Lung (tissue), 17 donors: ENCODE measurements at places on chromosomes 5 and 9. TPM values are rescaled to one million over a fixed set of nuclear protein-coding genes. Genes with fewer than 3 reads are reported as not detected.
A peak's percentile ranks its signal among the peaks of the same experiment; 100 is the strongest.

DNA sequence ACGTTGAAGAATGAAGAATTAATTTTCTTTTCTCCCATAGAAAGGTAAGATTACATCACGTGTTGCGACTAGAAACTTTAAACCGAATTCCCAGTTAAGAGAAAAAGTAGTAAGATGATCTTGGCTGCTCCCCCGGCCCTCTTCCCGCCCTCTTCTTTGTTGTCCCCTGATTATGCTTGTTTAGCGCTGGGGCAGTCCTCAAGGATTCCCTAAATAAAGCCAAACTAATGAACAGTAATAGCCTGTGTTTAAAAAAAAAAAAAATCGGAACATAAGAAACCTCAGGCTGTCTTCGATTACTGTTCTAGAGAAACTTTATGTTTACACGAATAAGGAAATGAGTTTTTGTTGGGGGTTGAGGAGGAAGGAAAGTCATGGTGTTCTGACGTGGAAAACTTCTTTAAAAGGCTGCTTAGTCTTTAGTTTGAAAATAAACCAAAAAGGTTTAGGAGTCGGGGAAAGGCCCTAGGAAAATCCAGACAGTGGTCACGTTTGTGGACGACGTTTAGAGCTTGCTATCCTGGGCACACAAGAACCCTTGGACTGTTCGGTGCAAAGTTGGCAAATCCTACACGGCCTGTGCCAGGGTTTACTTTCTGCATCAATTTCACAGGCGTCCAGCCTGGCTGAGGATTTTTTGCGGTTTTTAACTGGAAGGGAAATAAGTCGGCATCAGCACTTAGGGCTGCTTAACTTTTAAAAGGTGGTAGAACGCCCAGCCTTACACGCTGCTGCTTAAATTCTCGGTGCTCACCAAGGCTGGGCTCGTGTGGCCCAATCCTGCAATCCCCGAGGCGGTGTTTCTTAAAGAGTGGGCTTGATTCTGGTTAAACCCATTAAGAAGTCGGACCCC lies 1.1 kb upstream of the MAT2B start:
- H3K36me3 ChIP-seq: no peaks in the 10 kb centered on the region
- peak overlapping the region; percentile 97 for H3K27ac ChIP-seq
- no peaks in the 10 kb centered on the region for H3K27me3 ChIP-seq
- peak; percentile 69 for DNase-seq

- no peaks in the 10 kb centered on the region for H3K4me1 ChIP-seq
- H3K36me3 ChIP-seq: peaks cover 3% of the 10 kb centered on the region
- no peak overlapping the region for H3K27ac ChIP-seq
- DNase-seq: no peak
- no peaks in the 10 kb centered on the region for H3K27me3 ChIP-seq
Measured at GRCh38 chr5:81994679-81995078, 22.9 kb downstream of the ATG10 start.

GRCh38 chr5:17359451-17360011 lies 138.5 kb upstream of the TAF11L2 start:
- H3K4me3 ChIP-seq: no peak overlapping the region
- H3K27me3 ChIP-seq: no peaks in the 10 kb centered on the region
- no peak overlapping the region for H3K27ac ChIP-seq

DNA sequence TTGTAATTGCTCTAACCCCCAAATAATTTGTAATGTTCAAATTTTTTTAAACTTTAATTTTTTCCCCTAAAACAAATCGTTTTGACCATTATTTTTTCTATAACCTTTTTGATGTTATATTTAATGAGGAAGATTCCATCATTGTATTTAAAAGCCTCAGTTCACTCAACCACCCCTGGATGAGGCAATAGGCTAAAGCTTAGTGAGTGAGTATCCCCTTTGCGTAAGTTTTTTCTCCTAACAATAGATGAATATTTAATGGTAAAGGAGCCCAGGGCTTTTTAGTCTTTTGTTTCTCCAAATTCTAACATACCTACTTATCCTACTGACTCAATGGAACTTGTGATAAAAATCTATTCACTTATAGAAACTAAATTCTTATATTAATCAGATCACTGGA lies 38.1 kb downstream of the ALDH1A1 start:
- H3K4me3 ChIP-seq: no peak overlapping the region
- no peak overlapping the region for H3K27ac ChIP-seq
- no peaks in the 10 kb centered on the region for H3K36me3 ChIP-seq
- peaks cover 16% of the 10 kb centered on the region for H3K4me1 ChIP-seq
- no peak for DNase-seq

The GABRA6 gene
- not detected for total RNA-seq

GRCh38 chr9:33950371-33950770 lies 98.3 kb downstream of the UBAP2 start:
- no peak overlapping the region for H3K4me3 ChIP-seq
- no peak overlapping the region for H3K27ac ChIP-seq
- no peaks in the 10 kb centered on the region for H3K4me1 ChIP-seq
- no peak for DNase-seq
- H3K27me3 ChIP-seq: no peaks in the 10 kb centered on the region
- peaks cover 9% of the 10 kb centered on the region for H3K36me3 ChIP-seq

DNA sequence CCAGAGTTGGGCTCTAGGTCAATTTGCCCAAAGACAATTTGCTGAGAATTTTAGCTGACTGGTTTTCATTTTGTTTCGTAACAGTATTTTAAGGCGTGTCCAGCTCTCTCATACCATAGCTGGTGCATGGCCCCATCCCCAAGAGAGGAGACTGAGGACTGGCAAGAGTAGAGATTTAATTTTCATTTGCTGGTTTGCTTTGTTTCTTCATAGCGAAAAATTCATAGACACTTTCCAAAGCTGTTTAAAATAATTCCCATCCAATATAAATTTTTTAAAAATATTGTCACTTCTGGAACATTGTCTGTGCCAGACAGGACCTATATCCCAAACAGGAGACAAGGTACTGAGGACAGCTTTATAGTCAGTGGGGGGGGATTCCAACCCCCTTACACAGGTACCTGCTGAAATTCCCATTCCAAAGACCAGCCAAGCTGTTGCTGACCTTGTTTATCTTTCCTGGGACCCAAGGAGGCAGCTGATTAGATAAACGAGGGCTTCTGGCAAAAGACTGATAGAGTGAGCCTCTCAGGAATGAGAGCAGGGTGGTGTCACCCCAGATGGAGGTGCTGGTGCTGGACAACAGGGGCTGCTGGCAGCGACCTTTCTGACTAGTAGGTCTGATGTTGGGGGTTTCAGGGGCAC lies 6.8 kb upstream of the ANGPTL2 start:
- no peak overlapping the region for H3K4me3 ChIP-seq
- H3K36me3 ChIP-seq: no peaks in the 10 kb centered on the region
- peaks cover 18% of the 10 kb centered on the region for H3K4me1 ChIP-seq
- peak overlapping the region; percentile 71 for H3K27ac ChIP-seq
- no peaks in the 10 kb centered on the region for H3K27me3 ChIP-seq

GRCh38 chr5:1204693-1205242 lies 3.4 kb downstream of the SLC6A19 start:
- no peak overlapping the region for H3K4me3 ChIP-seq
- peak; percentile 94 for DNase-seq
- H3K27me3 ChIP-seq: peaks cover 3% of the 10 kb centered on the region
- H3K36me3 ChIP-seq: no peaks in the 10 kb centered on the region
- H3K27ac ChIP-seq: no peak overlapping the region
- H3K4me1 ChIP-seq: no peaks in the 10 kb centered on the region

GRCh38 chr9:110912419-110913291 lies 125.6 kb downstream of the LPAR1 start:
- no peak overlapping the region for H3K4me3 ChIP-seq
- H3K4me1 ChIP-seq: no peaks in the 10 kb centered on the region
- no peaks in the 10 kb centered on the region for H3K27me3 ChIP-seq
- DNase-seq: no peak
- no peaks in the 10 kb centered on the region for H3K36me3 ChIP-seq
- no peak overlapping the region for H3K27ac ChIP-seq

DNA sequence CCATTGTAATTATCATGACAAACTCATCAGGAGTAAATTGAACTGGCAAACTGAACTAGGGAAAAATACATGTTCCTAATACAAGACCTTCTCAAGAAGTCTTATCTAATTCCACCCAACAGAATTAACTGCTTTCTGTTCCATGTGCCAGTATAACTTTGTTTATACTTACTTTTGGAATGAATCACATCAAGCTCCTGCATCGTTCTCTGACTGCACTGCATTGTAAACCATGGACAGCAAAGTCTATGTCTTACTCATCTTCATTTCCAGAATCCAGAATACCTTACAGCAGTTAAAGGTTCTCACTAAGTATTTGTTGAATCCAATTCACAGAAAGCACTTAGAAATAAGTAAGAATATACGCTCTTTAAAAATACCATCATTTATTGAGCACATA lies 102.8 kb downstream of the PLK2 start:
- H3K27me3 ChIP-seq: no peaks in the 10 kb centered on the region
- no peak for DNase-seq
- H3K4me1 ChIP-seq: no peaks in the 10 kb centered on the region
- no peak overlapping the region for H3K4me3 ChIP-seq
- H3K36me3 ChIP-seq: no peaks in the 10 kb centered on the region
- H3K27ac ChIP-seq: no peak overlapping the region

- DNase-seq: no peak
- H3K36me3 ChIP-seq: peaks cover 25% of the 10 kb centered on the region
- no peak overlapping the region for H3K4me3 ChIP-seq
- H3K4me1 ChIP-seq: no peaks in the 10 kb centered on the region
Measured at GRCh38 chr5:36208786-36209185, 32.9 kb downstream of the NADK2 start.

- DNase-seq: no peak
- H3K4me1 ChIP-seq: no peaks in the 10 kb centered on the region
- no peaks in the 10 kb centered on the region for H3K36me3 ChIP-seq
Measured at GRCh38 chr5:98110791-98111190, 662.7 kb upstream of the RGMB start.

DNA sequence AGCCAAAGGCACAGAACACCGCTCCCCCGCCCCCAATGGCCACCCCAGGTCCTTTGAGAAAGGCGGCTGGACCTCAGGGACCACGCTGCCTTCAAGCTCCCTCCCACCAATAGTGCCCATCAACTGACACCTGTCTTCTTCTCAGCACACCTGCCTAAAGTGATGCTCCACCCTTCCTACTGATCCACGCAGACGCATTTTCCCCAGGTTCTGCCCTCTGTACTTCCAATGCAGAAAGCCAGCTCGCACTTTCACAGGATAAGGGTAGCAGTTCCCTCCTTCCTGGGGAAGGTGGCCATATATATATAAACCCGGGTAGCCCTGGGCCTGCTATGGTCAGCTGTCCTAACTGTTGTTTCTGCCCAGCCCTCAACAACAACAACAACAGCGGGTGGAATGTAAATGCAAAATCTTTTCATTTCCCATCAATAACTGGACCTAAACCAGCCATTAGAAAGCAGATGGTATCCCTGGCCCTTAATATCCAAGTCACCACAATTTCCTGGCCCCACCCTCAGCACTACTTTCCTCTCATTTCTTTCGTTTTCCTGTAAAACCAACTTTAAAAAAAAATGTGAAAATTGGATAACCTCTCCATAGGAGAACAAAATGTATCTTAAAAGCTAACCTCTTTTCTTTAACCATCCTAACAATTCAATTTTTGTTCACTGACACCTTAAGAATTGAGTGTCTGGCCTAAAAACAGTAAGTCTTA lies 1.7 kb downstream of the GOLM1 start:
- no peaks in the 10 kb centered on the region for H3K36me3 ChIP-seq
- DNase-seq: no peak
- H3K4me3 ChIP-seq: no peak overlapping the region
- H3K27me3 ChIP-seq: no peaks in the 10 kb centered on the region

- H3K27ac ChIP-seq: no peak overlapping the region
- no peaks in the 10 kb centered on the region for H3K27me3 ChIP-seq
- no peak overlapping the region for H3K4me3 ChIP-seq
- no peaks in the 10 kb centered on the region for H3K36me3 ChIP-seq
Measured at GRCh38 chr5:143782588-143783386, 29.2 kb upstream of the HMHB1 start.

DNA sequence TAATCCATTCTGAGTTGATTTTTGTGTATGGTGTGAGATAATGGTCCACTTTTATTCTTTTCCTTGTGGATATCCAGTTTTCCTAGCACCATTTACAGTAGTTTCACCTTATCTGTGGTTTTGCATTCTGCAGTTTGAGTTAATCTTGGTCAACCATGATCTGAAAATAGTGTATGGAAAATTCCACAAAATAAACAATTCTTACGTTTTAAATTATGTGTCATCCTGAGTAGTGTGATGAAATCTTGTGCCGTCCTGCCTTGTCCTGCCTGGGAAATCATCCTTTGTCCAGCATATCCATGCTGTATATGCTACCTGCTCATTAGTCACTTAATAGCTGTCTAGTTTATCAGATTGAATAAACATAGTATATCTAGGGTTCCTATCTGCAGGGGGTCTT lies 42.1 kb downstream of the CDC42SE2 start:
- H3K27me3 ChIP-seq: no peaks in the 10 kb centered on the region
- no peak for DNase-seq
- H3K36me3 ChIP-seq: no peaks in the 10 kb centered on the region
- H3K27ac ChIP-seq: no peak overlapping the region
- H3K4me1 ChIP-seq: no peaks in the 10 kb centered on the region

- H3K4me3 ChIP-seq: no peak overlapping the region
- no peak for DNase-seq
- H3K4me1 ChIP-seq: no peaks in the 10 kb centered on the region
Measured at GRCh38 chr9:14806941-14807520, 84.5 kb upstream of the CER1 start.

- no peaks in the 10 kb centered on the region for H3K36me3 ChIP-seq
- no peak overlapping the region for H3K27ac ChIP-seq
- H3K4me1 ChIP-seq: no peaks in the 10 kb centered on the region
Measured at GRCh38 chr9:27303219-27303618, 6.3 kb upstream of the EQTN start.

- no peaks in the 10 kb centered on the region for H3K36me3 ChIP-seq
- no peak overlapping the region for H3K4me3 ChIP-seq
- no peaks in the 10 kb centered on the region for H3K4me1 ChIP-seq
- H3K27ac ChIP-seq: no peak overlapping the region
- H3K27me3 ChIP-seq: no peaks in the 10 kb centered on the region
Measured at GRCh38 chr5:42168091-42168670, 243.1 kb downstream of the FBXO4 start.

GRCh38 chr5:137688210-137688840 lies 47.6 kb downstream of the KLHL3 start:
- no peak overlapping the region for H3K4me3 ChIP-seq
- no peaks in the 10 kb centered on the region for H3K27me3 ChIP-seq
- peaks cover 17% of the 10 kb centered on the region for H3K4me1 ChIP-seq
- peaks cover 6% of the 10 kb centered on the region for H3K36me3 ChIP-seq
- H3K27ac ChIP-seq: no peak overlapping the region
